ENCODE measurements at places on chromosomes 16 and 17. TPM values are rescaled to one million over a fixed set of nuclear protein-coding genes. Genes with fewer than 3 reads are reported as not detected.
A peak's percentile ranks its signal among the peaks of the same experiment; 100 is the strongest.

- DNase-seq = no peak
- H3K27me3 ChIP-seq = peaks cover 39% of the 10 kb centered on the region
- no peaks in the 10 kb centered on the region for H3K36me3 ChIP-seq
- no peak overlapping the region for H3K4me3 ChIP-seq
- H3K4me1 ChIP-seq = peaks cover 13% of the 10 kb centered on the region
These were observed 30.7 kb upstream of the PIK3R6 start for GRCh38 chr17:8898126-8898525.

Gene SULT1A1
- 20.9 TPM for total RNA-seq

DNA sequence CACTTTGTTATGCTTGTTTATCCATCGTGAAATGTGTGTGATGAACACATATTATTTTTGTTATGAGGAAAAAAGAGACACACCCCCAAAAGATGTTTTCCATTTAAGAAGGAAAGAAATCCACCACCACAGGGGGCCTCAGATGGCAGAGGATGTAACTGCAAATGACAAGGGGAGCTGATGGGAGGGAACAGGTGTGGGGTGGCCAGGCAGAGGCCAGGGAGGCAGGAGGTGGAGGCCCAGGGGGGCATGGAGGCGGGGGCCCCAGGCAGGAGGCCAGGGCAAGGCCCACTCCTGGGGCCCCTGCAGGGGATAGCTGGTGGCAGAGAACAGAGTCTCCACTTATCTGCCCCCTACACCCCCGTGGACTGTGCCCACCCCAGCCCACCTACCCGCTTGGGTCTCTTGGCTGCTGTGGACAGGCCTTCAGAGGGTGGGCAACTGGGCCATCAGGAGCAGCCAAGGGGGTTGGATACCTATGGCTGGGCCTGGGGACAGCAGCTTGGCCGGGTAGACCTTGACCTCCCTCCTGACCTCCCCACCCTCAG is 28.0 kb downstream of the PPL start:
- H3K36me3 ChIP-seq = peaks cover 10% of the 10 kb centered on the region
- H3K4me1 ChIP-seq = no peaks in the 10 kb centered on the region
- H3K27ac ChIP-seq = no peak overlapping the region
- no peak overlapping the region for H3K4me3 ChIP-seq

Gene ZDHHC1
- total RNA-seq = 16.5 TPM

DNA sequence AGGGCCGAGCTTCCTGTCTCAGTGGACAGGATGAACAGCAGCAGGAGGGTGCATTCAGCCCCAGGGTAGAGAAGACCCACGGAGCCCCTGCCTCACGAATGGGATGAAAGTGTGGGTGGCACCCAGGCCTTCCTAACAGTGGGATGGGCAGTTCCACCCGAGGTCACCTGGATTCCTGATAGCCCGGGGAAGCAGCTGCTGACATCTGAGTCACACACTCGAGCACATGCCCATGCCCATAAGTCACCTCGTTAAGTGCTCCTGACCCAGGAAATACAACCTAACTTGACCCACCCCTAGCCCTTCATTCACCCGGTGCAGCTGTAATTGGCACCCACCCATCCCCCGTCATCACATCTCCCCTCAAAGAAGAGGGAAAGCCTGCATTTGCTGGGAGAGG is 85.3 kb upstream of the FOXF1 start:
- H3K4me3 ChIP-seq = no peak overlapping the region
- H3K27ac ChIP-seq = no peak overlapping the region
- H3K4me1 ChIP-seq = peaks cover 4% of the 10 kb centered on the region
- no peaks in the 10 kb centered on the region for H3K36me3 ChIP-seq
- no peak for DNase-seq
- peaks cover 26% of the 10 kb centered on the region for H3K27me3 ChIP-seq

GRCh38 chr17:57806167-57806830 is 43.5 kb downstream of the MRPS23 start:
- DNase-seq = no peak
- H3K4me3 ChIP-seq = no peak overlapping the region
- peaks cover 62% of the 10 kb centered on the region for H3K27me3 ChIP-seq
- no peaks in the 10 kb centered on the region for H3K36me3 ChIP-seq
- peaks cover 3% of the 10 kb centered on the region for H3K4me1 ChIP-seq
- H3K27ac ChIP-seq = no peak overlapping the region

GRCh38 chr17:34709158-34709754 is 129.9 kb downstream of the TMEM132E start:
- H3K36me3 ChIP-seq = no peaks in the 10 kb centered on the region
- no peaks in the 10 kb centered on the region for H3K4me1 ChIP-seq
- H3K27me3 ChIP-seq = peaks cover 17% of the 10 kb centered on the region
- no peak overlapping the region for H3K4me3 ChIP-seq

- H3K27ac ChIP-seq = no peak overlapping the region
- no peaks in the 10 kb centered on the region for H3K27me3 ChIP-seq
- H3K4me3 ChIP-seq = no peak overlapping the region
These were observed 14.9 kb downstream of the GDE1 start for GRCh38 chr16:19506965-19507364.

Gene CTF1
- 4.5 TPM for total RNA-seq

GRCh38 chr17:65229621-65229995 is 92.4 kb downstream of the RGS9 start:
- H3K27me3 ChIP-seq = peaks cover 8% of the 10 kb centered on the region
- no peaks in the 10 kb centered on the region for H3K36me3 ChIP-seq
- H3K4me1 ChIP-seq = peaks cover 14% of the 10 kb centered on the region
- DNase-seq = no peak
- no peak overlapping the region for H3K27ac ChIP-seq

GRCh38 chr17:9982159-9982558 is 77.1 kb upstream of the RCVRN start:
- H3K4me1 ChIP-seq = no peaks in the 10 kb centered on the region
- H3K36me3 ChIP-seq = no peaks in the 10 kb centered on the region
- DNase-seq = no peak
- H3K27ac ChIP-seq = no peak overlapping the region
- peaks cover 5% of the 10 kb centered on the region for H3K27me3 ChIP-seq
- no peak overlapping the region for H3K4me3 ChIP-seq

Gene PLLP
- 1.6 TPM for total RNA-seq

Gene RNF157
- total RNA-seq = 45.9 TPM

GRCh38 chr17:73397278-73397826 is 85.6 kb upstream of the CDC42EP4 start:
- H3K36me3 ChIP-seq = no peaks in the 10 kb centered on the region
- H3K27me3 ChIP-seq = no peaks in the 10 kb centered on the region
- H3K4me1 ChIP-seq = peaks cover 6% of the 10 kb centered on the region
- no peak for DNase-seq

Gene HOXB13
- not detected for total RNA-seq

Gene GDPD3
- 13.8 TPM for total RNA-seq

DNA sequence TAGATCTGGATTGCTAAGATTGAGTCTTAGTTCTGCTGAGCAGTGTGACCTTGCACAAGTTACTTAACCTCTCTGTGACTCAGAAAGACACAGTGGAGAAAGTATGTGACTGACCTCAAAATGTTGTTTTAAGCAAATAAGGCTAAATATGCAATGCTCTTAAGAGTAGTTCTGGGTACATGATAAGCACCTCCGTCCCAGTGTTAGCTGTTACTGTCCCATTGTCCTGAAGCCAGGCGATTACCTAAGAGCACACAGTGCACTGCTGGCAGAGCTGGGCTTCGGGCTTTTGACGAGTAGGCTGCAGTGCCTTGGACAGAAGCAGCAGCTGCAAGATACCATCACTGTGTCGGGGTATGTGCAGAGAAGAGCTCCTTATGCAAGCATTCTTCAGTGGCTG is 32.7 kb upstream of the FOXF1 start:
- no peaks in the 10 kb centered on the region for H3K4me1 ChIP-seq
- H3K36me3 ChIP-seq = no peaks in the 10 kb centered on the region

DNA sequence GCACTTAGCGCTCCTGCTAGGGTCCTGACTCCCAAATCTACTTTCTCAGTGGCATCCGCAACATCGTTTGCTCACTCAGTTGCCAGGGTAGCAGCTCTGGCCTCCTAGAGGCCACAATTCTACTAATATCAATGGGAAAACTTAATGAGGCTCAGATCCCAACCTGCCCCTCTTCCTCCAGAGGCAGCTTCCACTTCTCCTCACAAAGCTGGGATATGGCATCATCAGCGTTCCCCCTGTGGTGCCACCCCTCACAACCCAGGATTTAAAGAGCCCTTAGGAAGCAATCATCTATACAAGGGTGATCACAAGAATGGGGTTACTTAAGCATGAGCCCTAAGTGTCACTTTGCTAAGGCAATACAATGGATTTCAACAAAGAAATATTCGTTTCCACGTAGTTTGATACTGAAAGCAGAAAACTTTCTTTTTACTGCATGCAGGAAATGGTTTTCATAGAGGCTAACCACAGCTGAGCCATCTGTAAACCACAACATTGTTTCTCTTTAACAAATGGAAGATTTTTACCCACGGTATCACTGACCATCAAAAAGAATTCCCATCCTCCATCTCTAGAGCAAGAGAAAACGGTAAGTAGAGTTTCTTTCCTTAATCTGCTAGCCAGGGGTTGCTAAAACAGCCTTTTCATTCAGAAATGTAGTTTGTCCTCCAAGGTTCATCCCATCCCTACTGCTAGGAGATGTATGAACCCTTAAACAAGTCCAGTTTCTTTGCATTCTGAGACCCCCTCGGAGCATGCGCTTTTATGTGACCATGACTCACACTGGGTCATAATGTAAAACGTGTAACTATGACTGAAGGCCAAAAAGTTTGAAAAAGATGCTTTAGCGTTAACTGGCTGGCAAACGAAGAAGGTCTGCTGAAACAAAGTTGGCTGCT is 68.3 kb upstream of the BCAR1 start:
- H3K36me3 ChIP-seq = peaks cover 5% of the 10 kb centered on the region
- peaks cover 13% of the 10 kb centered on the region for H3K4me1 ChIP-seq
- H3K27me3 ChIP-seq = no peaks in the 10 kb centered on the region
- no peak overlapping the region for H3K27ac ChIP-seq
- DNase-seq = no peak

- DNase-seq = no peak
- no peaks in the 10 kb centered on the region for H3K36me3 ChIP-seq
- H3K27me3 ChIP-seq = peaks cover 21% of the 10 kb centered on the region
- H3K4me1 ChIP-seq = peaks cover 7% of the 10 kb centered on the region
- no peak overlapping the region for H3K4me3 ChIP-seq
These were observed 8.9 kb upstream of the PMP22 start for GRCh38 chr17:15274017-15274416.

DNA sequence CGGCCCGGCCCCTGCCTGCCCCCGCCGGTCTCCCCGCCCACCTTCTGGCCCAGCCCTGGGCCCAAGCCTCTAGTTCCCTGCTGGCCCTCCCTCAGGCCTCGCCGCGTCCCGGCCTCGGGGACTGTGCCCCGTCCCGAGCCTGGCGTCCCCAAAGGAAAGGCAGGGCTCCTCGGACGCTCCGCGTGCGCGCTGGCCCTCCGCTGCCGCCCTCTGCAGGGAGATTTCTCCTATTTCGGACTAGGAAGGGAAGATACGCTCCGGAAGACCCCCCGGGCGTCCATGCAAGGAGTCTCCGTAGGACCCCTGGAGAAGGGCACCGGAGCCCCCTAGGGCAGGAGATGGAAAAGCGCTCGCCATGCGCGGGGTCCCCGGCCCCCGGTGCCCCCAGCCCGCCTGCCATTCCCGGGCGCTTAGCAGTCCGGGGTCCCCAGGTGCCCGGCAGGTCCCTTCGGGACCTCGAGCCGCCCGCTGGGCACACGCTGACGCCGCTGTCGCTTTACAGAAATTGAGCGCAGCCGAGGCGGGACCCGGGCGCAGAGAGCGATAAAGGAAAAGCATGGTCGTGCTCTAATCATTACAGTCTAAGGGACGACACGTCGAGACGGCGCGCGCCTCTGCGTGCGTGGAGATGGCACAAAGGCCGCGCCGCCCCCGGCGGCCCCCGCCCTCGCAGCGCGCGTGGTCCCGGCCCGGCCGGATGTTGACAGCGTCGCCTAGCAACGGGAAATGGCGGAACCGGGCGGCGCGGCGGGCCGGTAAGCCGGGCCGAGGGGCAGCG is at the start of gene CCDC40:
CCDC40 (plus strand) TSS at position 706 of the 778 bp plus-strand sequence; CDS start at position 727, 21 bp downstream.
- peak within 1 kb of the TSS; percentile 96 for H3K27ac ChIP-seq
- H3K4me3 ChIP-seq = peak within 1 kb of the TSS; percentile 92
- peak; percentile 72 for DNase-seq

Data from progenitor cell of endocrine pancreas (in vitro differentiated cells).